SHP77 treated with DMSO at 0.1 percent for 48 hours (cell line): ENCODE measurements at places on chromosomes 6 and 20.

DNA sequence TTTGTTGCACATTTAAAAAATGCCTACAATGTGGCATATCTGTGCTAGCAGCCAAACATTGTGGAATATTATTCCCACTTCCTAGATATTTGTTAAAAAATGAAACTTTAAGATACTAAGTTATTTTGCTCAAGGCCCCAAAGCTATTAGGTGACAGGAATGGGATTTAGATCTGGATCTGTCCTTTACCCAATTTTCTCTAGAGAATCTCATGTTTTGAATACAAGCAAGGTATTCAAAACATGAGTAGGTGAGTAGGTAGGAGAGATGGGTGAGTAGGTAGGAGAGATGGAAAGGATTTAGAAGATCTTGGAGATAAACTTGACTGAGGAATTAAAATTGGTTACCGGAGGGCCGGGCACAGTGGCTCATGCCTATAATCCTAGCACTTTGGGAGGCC lies 61.2 kb upstream of the AKIRIN2 start:
- no peak for DNase-seq

DNA sequence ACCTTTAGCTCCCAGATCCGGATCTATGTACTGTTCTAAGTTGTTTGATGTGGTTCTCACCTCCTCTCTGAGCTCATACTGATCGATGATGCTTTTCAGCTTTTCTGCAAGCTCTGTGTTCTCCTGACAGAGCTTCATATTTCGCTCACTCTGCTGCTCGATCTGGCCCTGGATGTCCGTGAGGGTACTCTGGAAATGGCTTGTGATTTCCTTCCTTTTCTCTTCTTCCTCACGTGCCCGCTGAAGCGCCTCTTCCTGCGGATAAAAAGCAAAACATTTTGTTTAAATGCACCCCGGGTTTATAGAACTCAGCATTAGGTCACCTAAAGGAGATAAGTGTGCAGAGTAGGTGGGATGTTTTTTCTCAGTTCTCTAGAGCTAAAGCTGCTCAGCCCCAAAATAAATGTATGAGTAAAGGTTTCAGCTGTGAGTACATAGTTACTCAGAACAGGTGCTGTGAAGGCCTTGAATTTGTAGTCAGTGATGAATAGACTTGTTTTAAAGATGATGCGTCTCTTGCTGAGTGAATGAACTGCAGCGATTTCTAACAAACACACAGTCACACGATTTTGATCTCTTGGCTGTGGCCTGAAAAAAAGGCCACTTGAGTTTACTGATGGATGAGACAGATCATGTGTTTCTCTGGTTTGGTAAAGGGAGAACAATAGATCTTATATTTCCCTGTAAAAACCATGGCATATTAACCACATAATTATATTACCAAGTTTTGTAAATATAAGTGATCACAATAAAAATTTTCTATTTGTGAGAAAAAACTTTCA lies 29.1 kb downstream of the TXLNB start:
- no peak for DNase-seq

DNA sequence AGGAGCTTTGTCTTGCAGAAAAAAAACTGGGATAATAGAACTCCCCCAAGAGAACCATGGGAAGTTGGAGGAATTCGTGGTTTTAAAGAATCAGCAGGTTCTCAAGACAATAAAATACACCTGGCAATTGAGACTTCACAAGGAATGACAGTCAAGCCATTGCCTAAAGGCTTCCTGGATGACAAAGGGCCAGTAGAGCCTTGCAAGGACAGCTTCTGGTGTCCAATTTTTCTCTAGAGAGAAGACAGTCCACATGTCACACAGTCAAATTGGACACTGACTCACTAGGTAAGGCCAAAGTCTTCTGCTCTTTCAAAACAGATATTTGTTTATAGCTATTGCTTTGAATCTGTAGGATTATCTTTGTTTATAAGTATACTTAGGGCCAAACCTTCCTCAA lies 80.3 kb upstream of the BMP5 start:
- no peak for DNase-seq

- peak; percentile 11 for DNase-seq
Measured at GRCh38 chr6:16803294-16804200, 42.3 kb upstream of the ATXN1 start.

GRCh38 chr6:6890400-6890858 lies 217.3 kb upstream of the RREB1 start:
- DNase-seq, result no peak

- DNase-seq, result no peak
Measured at GRCh38 chr20:59154317-59155013, 9.2 kb upstream of the ZNF831 start.

GRCh38 chr6:118719351-118720124 lies 68.1 kb upstream of the CEP85L start:
- DNase-seq, result no peak

- no peak for DNase-seq
Measured at GRCh38 chr6:149273318-149273717, 44.2 kb upstream of the TAB2 start.

GRCh38 chr20:36919715-36920333 lies 31.7 kb downstream of the SAMHD1 start:
- DNase-seq, result peak; percentile 29

GRCh38 chr6:129731428-129731827 lies 21.5 kb upstream of the ARHGAP18 start:
- DNase-seq, result no peak

DNA sequence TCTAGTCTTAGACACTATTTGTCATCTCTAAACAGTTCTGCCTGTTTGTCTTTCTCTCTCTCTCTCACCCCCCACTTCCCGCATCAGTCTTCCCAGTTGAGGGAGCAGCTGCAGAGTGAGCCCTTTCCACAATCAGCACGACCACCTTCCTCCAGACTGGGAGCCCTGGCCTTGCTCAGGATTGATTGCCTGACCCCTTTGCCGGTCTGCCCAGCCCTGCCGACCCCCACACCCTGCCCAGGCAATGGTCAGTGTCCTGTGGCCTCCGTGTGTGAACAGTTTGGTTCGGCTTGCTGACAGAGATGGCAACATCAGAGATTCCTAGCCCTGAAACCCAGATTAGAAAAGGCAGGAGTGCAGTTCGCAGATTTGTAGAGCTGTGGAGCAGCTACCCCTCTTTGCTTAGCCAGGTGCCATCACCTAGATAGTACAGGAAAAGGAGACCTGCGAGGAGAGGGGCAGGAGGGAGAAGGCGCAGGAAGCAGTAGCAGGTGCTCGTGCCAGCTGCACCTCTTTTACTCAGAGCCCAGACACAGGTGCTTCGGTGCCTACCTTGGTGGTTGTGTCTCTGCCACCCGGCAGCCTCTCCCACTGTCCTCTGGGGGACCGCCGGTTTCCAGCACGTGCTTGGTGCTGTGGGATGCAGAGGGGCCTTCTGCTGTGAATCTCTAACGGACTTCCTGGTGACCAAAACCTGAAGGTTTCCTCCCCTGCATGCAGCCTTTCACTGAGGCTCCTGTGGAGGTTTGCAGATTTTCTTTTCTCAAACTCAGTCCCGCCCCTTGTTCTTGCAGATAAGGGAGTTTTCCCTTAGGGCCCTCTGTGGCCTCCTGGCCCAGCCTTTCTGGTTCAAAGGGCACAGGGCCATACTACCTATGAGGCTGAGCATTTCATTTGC lies 92.4 kb downstream of the SCML4 start:
- DNase-seq, result no peak

GRCh38 chr20:38200646-38201045 lies 35.6 kb upstream of the TGM2 start:
- DNase-seq, result no peak

DNA sequence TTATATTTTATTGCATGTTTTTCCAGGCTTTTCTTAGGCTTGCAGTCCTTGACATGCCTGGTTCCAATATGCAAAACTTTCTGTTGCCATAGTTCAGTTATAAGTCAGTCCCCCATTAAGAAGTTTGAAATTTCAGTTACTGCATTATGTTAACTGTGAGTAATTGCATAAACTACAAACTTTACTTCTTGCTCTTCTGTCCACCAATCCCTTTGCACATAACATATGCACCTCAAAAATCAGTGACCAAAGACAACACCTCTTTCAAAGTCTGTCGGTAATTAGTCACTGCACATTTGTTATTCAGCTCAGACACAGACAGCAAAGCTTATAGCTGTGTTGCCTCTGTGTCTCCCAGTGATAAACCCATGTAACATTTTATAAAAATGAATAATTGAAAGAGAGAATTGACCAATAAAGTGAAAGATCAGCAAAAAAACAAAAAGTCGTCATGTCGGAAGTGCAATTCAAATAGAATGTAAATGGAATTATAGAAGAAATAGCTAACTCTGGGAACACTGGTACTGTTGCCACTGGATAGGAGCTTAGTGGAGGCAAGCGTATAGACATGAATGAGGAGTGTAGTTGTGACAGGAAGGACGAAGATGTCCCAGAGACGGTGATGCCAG lies 50.3 kb upstream of the BTBD3 start:
- no peak for DNase-seq

DNA sequence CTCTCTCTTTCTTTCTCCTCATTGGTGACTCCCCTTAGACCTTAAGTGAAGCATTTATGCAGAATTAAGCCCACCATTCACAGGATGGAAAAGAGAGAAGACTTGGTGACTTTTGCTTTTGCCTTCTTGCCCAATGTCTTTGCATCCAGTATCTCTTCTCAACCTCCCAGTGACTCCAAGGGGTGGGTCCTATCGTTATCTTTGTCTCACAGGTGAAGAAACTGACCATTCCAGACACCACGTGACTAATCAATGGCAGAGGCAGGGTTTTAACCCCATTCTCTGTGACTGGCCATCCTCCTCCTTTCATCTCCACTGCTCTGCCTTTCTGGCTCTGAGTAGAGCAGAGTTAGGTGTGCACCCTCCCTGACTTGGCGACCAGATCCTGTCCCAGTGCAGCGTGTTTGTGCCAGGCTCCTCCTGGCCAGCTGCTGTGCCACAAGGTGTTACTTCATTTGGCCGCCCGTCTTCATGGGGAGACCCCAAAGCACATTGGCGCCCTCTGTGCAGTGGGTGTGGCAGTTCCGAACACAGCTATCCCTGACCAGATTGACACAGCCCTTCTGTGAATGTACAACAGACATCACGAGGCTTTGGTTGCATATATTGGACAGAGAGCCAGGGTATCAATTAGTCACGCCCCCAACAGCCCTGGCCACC lies 501.3 kb downstream of the CD83 start:
- no peak for DNase-seq

DNA sequence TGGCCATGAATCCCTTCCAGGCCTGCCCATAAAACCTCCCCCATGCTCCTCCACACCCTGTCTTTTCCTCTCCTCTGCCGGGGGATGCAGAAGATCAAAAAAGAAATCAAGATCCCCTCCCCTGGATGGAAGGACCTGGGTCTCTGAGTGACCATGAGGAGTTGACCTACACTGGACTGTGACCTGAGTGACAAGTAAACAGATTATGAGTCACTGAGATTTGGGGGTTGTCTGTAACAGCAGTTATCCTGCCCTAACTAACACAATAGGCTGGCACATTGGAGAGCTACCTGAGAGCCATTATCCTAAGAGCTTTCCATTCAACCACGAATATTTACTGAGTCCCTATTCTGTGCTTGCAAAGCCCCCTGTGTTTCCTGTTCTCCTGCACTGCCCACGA lies 28.4 kb upstream of the SIRPA start:
- DNase-seq, result no peak

GRCh38 chr20:40452758-40453157 lies 236.3 kb downstream of the MAFB start:
- no peak for DNase-seq

- no peak for DNase-seq
Measured at GRCh38 chr6:157123234-157123633, 200.1 kb downstream of the TMEM242 start.

- DNase-seq, result no peak
Measured at GRCh38 chr6:85585741-85586140, 7.9 kb downstream of the SNX14 start.

DNA sequence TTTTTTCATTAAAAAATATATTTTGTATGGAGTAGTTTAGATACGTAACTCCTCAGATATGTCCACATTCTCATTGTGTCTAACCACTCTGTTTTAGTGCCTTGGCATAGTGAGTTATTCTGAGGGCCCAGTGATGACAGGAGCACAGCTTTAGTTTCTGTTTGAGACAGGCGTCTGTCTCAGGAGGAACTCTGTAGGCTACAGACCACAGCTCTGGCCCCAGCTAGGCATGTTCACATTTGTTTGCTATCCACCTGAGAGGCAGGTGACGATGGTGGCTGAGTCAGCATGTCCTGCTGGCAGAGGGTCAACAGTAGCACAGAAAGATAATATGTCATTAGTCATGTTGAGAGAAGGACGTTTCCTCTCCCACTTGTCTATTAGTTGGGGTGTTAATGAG lies 16.3 kb downstream of the LRRC1 start:
- peak; percentile 69 for DNase-seq

GRCh38 chr20:63980317-63980805 lies 571 bp upstream of the PRPF6 start:
- DNase-seq, result no peak

- no peak for DNase-seq
Measured at GRCh38 chr20:21246161-21246560, 57.0 kb upstream of the XRN2 start.

DNA sequence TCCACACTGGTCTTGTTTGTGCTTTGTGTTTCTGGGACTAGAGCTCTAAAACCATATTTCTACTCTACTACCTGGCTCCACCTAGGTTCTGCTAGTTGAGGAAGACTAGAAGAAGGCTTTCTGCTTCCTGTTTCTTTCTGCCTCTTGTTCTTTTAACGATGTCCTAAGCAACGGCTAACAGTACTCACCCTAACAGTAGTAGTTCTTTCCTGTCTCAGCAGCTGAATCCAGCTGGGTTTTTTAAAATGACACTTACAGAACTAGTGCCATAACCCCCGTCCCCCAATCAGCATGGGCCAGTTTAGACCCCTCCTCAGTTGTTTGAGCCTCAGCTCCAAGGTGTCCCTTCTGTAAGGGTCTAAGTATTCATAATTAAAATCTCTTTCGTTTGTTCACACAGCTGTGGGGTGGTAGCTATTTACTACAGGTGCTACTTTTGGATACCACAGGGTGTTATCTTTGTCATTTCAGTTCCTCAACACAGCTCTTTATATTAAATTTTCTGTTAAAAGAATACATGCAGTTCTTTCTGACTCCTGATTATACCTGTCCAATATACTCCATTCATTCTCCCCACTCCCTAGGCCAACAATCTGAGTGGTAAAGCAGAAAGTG lies 790.2 kb downstream of the DHX35 start:
- DNase-seq, result no peak

- DNase-seq, result no peak
Measured at GRCh38 chr6:11632231-11632630, 94.7 kb downstream of the TMEM170B start.

DNA sequence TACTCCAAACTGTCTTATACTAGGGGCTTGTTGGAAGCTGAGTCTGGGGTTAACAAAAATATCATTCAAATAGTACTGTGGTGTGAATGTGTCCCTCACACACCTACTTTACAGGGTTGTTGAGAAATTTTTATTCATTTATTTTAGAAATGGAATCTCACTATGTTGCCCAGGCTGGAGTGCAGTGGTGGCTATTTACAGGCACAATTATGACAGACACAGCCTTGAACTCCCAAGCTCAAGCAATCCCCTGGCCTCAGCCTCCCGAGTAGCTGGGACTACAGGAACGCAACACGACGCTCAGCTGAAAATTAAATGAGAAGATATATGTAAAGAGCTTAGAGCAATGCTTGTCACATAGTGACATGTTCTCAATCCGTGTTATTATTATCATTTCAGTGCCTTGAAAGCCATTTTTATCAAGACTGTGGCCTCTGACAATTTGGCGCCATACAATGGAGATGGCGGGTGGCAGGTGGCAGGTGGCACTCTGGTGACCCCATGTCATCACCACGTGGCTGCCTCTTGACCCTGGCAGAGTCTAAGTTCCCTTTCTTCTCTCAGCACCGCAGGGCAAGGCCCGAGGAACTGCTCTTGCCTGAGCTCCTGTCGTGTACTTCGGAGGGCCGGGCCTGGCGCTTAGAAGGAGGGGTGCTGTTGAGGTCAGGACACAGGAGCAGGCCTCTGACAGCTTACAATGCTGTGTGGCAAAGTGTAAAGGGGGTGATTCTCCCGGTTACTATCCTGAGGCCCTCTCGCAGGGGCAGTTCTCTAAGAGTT lies 64.5 kb downstream of the STX11 start:
- DNase-seq, result no peak
